Activated naive CD4-positive, alpha-beta T cell treated with Interleukin-2 at 50 U/mL for 16 hours (primary cell): ENCODE measurements at places on chromosomes 11 and 22.

- DNase-seq, result no peak
Observed at GRCh38 chr11:60942219-60942618, 9.8 kb downstream of the SLC15A3 start.

GRCh38 chr22:50017701-50018224 is 5.2 kb upstream of the IL17REL start:
- DNase-seq, result no peak

DNA sequence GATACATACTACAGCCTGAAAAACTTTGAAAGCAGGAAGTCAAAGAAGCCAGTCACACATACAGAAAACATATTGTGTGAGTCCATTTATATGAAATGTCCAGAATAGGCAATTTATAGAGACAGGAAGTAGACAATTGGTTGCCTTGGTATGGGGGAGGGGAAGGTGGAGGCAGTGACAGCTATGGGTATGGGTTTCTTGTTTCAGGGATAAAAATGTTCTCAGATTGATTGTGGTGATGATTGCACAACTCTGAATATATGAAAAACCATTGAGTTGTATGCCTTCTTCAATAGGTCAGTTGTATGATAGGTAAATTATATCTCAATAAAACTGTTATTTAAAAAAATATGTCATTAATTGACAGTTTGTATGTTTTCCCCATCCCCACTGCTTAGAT is 137.6 kb downstream of the SNX19 start:
- no peak for DNase-seq

GRCh38 chr11:61602775-61603569 is 22.1 kb upstream of the SYT7 start:
- DNase-seq, result no peak

- DNase-seq, result no peak
Observed at GRCh38 chr11:114263513-114264170, 32.6 kb upstream of the NNMT start.

- DNase-seq, result no peak
Observed at GRCh38 chr11:108872781-108873291, 208.0 kb downstream of the DDX10 start.

DNA sequence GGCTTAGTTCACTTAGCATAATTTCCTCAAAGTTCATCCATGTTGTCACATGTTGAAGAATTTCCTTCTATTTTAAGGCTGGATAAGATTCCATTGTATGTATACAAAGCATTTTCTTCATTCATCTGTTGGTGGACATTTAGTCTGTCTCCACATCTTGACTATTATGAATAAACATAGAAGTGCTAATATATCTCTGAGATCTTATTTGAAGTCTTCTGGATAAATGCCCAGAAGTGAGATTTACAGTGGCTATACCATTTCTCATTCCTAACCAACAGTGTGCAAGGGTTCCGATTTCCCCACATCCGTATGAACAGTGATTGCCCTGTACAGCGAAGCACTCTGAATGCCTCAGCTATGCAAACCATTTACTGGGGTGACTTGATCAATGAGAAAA is 6.6 kb upstream of the ZFTA start:
- no peak for DNase-seq

GRCh38 chr11:35747668-35748067 is 85.1 kb downstream of the TRIM44 start:
- DNase-seq, result no peak

GRCh38 chr11:124481365-124482323 is 36.1 kb upstream of the OR8B8 start:
- no peak for DNase-seq

- DNase-seq, result no peak
Observed at GRCh38 chr11:78039391-78039918, 16.4 kb upstream of the KCTD14 start.
